Mesothelial cell of epicardium (in vitro differentiated cells): ENCODE measurements at places on chromosomes 5 and 9.

GRCh38 chr9:77099388-77099787 is 77.9 kb upstream of the VPS13A start:
- no peak for DNase-seq

- DNase-seq = no peak
Observed at GRCh38 chr5:125484272-125484741, 737.9 kb upstream of the ZNF608 start.

DNA sequence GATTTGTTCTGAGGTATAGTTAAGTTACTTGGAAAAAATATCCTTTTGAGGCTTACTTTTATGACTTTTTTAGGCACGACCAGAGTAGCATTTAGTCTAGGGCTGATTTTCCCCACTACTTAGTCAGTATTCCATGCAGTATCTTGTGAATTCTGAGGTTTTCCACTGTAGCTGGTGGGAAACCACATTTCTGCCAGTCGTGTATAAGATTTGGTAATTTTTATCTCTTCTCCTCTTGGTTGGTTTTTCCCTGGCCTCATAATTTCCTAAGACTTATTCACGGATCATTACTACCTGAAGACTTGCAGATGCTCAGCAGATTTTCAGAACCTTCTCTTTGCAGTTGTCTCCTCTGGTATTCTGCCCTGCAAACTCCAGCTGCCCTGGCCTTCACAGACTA is 23.5 kb downstream of the MTREX start:
- DNase-seq = no peak

DNA sequence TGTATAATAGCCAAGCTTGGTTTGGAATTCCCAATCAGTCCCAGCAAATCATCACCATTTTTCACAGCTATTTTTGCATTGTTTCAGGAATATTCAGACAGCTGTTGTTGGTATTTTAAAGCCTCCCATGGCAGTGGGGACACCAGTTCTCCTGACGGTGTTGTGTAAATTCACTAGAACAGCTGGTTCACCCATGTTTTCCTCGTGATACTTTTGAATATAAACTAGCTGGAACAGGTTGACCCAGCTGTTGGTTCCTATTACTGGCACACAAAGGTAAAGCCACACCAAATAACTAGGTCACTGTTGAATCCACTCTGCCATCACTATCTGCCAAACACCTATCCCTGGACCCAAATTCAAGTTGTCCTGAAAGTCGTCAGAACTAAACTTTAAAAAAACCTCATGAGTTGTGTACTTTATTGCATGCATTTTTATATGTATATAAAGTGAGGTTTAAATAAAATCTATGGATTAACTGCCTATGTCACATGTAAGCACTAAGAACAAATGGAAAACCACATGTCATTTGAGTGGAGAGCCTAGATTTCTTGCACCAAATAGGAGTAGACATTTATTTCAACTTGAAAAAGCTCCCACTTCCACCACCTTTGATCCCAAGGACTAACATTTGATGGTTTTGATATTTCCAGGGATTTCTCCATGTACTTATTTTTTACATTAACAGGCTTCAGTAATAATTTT is 121.9 kb upstream of the PIK3R1 start:
- no peak for DNase-seq

GRCh38 chr5:171891150-171891549 is 105.5 kb downstream of the SMIM23 start:
- no peak for DNase-seq

DNA sequence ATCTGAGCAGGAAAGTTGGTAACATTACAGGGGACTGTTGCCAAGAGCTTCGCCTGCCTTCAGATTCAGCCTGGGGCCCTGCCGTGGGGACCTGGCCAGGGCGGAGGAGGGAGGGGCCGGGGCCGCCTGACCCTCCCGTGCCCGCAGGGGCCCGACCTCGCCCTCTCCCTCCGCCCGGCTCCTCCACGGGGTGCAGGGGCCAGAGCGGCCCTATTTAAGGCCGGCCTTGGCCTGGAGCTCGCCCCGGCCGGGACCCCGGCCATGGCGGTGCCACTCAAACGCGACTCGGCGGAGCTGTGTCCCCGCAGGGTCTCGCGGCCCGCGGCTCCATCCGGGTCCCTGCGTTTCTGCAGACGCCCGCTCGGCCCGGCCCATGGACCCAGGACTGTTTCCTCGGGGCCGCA is 757 bp downstream of the TMEM250 start:
- DNase-seq = no peak

- DNase-seq = no peak
Observed at GRCh38 chr5:163373436-163374084, 63.8 kb upstream of the CCNG1 start.

- no peak for DNase-seq
Observed at GRCh38 chr9:92265154-92265553, 28.3 kb downstream of the IARS1 start.

DNA sequence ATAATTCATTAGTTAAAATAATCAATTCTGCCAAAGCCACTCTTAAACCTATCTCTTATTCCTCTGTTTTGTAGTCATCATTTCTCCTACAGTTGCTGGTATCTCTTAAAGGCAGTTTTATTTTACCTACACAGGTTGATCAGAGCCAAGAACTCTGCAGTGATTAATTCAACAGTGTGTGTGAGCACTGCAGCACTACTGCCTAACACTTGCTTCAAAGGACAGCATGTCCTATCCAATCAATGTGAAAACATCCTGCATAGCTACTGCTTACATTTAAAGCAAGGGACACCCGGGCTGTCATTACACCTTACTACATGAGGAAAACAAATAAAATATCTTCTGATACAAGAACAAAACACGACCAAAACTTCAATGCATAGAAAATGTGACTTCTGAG is 45.1 kb upstream of the HK3 start:
- DNase-seq = no peak

DNA sequence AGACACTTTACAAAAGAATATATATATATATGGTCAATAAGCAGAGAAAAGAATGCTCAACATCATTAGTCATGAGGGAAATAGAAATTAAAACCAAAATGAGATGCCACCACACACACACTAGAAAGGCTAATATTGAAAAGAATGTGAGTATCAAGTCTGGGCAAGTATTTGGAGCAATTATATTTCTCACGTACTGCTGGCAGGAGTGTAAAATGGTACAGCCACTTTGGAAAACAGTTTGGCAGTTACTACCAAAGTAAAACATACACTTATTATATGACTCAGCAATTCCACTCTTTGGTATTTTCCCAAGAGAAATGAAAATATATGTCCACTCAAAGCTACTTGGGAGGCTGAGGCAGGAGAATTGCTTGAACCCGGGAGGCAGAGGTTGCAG is 29.8 kb downstream of the NEUROG1 start:
- no peak for DNase-seq

GRCh38 chr5:16492398-16493140 is 27.0 kb upstream of the ZNF622 start:
- no peak for DNase-seq

GRCh38 chr9:105711867-105712266 is 17.5 kb downstream of the TMEM38B start:
- no peak for DNase-seq

GRCh38 chr9:126499911-126500599 is 113.7 kb upstream of the LMX1B start:
- no peak for DNase-seq

GRCh38 chr5:151255621-151256286 is 2.8 kb downstream of the GM2A start:
- DNase-seq = no peak

DNA sequence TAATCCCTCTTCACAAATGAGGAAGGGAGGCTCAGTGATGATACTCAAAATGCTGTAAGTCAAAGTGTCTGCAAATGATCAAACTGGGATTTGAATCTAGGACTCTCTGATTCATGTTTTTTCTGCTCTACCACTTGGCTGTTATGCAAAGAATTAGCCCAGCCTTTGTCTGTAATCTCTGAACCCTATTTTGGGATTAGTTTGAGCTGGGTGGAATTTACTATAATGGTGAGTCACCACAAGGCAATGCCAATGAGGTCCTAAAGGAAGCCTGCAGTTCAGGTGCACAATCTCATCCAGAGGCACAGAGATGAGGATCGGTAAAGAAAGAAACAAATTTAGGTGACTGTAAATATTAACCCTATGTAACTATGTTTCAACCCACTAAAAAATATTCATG is 29.2 kb downstream of the RFK start:
- no peak for DNase-seq

DNA sequence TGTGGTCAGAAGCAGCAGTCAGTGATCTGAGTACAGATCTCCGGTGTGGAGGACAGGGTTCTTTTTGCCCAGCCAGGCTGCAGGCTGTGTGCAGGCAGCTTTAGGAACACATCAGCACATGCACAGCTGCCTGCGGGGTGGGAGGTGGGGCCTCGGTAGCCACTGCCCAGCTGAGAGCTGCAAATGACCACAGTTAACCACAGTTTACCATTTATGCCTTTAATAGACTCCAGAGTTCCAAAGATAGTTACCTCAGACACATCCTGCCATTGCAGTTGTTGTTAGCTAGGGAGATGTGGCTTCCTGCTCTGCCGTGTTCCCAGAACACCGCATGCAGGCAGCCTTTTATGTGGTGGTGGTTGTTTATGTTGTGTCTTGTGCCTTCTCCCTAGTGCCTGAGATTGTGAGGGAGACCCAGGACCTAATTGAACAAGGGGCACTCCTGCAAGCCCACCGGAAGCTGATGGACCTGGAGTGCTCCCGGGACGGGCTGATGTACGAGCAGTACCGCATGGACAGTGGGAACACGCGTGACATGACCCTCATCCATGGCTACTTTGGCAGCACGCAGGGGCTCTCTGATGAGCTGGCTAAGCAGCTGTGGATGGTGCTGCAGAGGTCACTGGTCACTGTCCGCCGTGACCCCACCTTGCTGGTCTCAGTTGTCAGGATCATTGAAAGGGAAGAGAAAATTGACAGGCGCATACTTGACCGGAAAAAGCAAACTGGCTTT is 10.2 kb downstream of the EXOC3 start:
- no peak for DNase-seq

- no peak for DNase-seq
Observed at GRCh38 chr9:129675620-129676019, 10.2 kb downstream of the PRRX2 start.

DNA sequence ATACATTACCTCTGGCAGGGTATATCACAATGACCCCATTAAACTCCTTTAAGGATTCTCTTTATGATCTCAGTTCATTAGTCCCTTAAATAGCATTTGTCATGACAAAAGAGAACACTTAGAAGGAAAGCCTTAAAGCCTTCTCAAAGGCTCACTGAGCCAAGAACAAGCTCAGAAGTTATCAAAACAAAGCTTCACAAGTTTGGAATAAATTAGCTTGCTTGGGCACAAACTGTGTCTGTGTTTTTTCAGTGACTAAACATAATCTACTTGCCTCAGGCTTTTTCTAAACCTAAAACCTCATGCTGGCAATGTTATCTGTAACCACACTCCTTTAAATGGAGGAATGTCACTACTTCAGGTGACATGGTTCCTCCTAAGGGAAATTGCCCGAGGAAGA is 1114.9 kb upstream of the C9orf72 start:
- no peak for DNase-seq

DNA sequence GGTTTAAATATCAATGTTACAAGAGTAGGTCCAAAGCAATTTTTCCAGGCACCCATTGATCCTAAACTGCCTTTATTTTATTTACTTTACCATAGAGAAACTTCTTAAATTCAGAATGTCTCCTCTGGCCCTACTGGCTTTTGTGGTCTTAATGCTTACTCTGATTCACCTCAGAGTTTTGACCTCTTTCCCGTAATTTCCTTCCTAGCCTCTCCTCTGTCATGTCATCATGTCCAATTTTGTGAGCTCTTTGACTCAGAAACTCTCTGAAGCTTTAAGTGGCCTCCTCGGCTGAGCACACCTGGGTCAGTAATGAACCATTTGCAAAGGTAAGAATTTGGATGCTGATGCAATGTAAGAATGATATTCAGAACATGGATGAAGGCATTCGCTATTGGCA is 303.8 kb upstream of the CDH18 start:
- no peak for DNase-seq

GRCh38 chr5:8633259-8633658 is 764.3 kb downstream of the MTRR start:
- DNase-seq = no peak

GRCh38 chr5:35319333-35320002 is 89.2 kb upstream of the PRLR start:
- no peak for DNase-seq

- no peak for DNase-seq
Observed at GRCh38 chr5:112738191-112738560, 491 bp downstream of the APC start.

- no peak for DNase-seq
Observed at GRCh38 chr5:142870532-142871362, 100.6 kb downstream of the ARHGAP26 start.

- DNase-seq = no peak
Observed at GRCh38 chr5:95068289-95068910, 216.5 kb downstream of the MCTP1 start.
